MV-4-11 (cell line): ENCODE measurements at places on chromosomes 4 and X.

DNA sequence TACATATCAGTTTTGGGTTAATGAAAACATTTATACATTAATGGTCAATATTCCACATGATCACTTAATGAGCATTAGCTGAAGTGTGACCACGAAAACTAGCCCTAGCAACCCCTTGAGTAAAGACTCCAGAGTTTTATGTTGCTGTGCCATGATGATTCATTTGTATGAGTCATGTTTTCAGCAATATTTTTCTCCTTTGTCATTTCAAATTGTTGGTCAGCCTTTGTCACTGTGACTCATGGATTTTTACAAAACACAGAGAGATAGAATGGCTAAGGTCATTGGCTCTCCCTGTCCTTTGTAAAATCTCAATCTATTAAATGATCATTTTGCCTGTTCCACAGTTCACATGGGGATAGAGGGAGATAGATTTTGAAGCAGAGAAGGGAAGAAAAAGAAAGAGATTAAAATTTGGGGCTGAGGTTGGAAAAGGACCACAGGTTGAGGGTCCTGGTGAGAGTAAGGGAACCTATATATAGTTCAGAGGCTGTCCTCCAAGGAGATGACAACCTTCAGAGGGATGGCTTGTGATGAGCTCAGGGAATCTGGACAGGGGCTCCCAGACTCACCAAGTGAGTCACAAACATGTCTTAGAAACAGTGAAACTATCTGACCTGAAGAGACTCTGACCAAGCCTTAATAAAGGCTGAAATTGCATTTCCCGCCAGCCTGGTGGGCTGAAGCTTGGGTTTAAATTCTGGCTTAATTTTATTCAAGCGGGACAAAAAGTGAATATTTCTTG is 25.6 kb downstream of the NR0B1 start:
- DNase-seq: peak; percentile 63

DNA sequence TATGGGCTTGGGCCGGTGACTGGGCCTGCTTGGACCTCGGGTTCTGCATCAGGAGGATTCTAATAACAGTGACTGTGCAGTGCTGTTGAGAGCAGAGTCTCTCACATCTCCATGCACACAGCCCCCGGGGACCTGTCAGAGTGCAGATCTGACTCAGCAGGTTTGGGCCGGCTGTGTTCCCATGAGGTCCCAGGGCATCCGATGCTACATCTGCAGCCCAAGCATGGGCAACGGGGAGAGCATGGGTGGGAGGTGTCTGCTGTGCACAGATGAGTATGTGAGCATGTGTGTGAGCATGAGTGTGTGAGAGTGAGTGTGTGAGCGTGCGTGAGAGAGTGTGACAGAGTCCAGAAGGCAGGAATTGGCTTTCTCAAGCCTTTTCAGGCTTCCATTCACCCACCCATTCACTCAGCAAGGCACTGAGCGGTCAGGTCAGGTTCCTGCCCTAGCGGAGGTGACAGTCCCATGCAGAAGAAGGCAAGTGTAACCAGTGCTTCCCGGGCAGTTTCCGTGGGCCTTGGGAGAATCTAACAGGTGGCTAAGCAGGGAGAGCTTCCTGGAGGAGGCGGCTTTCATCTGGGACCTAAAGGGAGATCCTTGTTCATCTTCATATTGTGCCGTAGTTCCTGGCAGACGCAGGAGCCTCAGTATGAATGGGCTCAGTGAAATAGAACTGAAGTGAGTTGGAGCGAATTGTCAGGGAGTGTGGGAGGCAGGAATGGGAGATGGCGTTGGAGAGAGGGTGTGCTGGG is 62.6 kb downstream of the SORCS2 start:
- no peak for DNase-seq

- DNase-seq: no peak
These were observed 469.8 kb downstream of the PCDH7 start for GRCh38 chr4:31189938-31190337.

DNA sequence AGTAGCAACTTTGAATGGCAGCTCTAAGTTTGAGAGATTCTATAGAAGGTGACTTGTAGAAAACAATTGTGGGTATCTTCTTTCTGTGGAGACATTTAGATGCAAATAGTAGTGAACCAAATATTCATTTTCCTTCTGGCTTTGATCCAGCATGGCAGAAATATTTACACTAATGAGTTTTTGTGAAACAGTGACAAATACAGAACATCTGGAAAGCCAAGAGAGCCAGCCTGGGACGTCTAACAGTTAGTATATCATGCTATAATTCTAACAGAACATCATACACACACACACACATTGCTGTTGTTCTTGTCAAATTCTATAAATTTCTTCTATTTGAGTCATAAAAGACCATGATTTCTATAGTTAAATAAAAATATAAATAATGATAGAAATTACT is 1777.9 kb downstream of the ARAP2 start:
- DNase-seq: no peak

DNA sequence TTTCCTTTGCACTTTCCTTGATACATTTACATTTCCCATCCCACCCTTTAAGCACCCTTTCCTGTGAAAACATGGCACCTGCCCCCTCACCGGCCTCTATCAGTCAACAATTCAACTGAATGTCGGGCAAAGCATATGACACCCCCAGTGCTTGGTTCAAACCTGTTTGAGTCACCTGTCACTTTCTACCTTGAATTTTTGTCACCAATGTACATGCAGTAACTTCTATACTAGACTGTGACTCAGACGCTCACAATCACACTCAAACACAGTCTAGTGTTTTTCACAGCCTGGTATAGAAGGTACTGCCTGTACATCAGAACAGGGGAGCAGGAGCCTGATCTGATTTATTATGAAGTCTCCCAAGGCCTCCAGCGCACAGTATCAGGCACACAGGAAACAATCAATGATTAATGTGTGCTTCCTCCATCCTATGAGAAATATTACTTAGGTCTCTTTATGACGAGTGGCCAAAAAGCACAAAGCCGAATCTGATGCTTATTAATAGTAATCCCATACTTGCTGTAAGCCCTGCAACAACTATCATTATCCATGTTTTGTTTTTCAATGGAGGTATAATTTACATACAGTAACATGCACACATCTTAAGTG is 49.2 kb upstream of the FAM9C start:
- no peak for DNase-seq

DNA sequence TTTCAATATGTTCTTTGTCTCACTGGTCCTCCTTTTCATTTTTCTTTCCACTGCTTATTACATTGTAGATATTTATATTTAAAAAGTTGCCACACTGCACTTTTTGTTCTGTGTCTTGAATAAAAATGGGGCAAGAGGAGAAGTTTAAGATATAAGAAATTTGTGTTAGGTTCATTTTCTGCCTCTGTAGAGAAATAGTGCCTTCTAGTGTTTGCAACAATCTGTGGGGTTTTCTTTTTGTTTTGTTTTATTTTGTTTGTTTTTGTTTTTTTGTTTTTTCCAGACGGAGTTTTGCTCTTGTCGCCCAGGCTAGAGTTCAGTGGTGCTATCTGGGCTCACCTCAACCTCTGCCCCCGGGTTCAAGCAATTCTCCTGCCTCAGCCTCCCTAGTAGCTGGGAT is 20.1 kb upstream of the SMIM14 start:
- DNase-seq: no peak

DNA sequence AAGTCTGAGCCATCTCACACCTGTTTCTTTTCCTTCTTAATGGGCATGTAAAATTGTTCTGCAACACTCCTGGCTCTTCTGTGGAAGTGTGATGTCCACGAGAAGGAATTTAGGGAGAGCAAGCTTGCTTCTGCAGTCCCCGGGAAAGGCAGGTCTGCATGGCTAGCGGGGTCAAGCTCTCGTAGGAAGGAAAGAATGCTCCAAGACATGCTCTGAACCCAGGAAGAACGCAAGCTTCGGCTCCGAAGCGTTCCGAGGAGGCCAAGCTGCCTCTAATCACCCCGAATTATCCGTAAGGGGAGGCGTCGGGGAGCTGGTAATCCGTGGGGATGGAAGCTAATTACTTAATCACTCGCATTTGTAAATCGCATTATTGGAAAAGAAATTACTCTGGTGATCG is 177.7 kb downstream of the CRLF2 start:
- DNase-seq: no peak

GRCh38 chr4:62560858-62561257 is 1360.7 kb downstream of the ADGRL3 start:
- DNase-seq: no peak

DNA sequence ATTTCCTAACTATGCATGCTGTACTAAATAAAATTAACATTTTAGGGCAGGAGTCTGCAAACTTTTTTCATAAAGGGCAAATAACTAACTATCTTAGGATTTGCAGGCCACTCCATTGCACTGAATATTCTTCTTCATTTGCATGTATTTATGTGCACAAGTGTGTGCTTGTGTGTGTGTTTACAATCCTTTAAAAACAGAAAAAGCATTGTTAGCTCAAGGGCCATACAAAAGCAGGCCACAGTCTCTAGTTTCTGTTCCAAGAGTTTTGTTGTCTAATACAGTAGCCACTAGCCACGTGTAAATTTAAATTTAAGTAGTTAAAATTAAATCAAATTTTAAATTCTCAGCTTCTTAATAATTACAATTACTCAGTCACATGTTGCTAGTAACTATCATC is 621.8 kb downstream of the TMA16 start:
- no peak for DNase-seq

- no peak for DNase-seq
These were observed 36.9 kb upstream of the MED14 start for GRCh38 chrX:40772290-40772689.

DNA sequence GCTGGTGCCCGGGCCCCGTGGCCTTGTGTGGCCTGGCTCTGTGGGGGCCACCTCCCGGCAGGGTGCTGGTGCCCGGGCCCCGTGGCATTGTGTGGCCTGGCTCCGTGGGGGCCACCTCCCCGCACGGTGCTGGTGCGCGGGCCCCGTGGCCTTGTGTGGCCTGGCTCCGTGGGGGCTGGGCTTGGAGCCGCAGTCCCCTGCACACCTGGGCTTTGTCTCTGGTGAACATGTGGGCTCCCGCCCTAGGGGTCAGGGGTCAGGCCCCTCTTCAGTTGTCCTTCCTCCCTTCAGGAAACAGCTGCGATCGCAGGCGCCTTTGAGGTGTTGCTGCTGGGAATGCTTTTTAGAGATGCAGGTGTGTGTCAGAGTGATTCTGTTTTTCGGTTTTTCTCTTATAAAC is 17.2 kb downstream of the UVSSA start:
- DNase-seq: no peak

DNA sequence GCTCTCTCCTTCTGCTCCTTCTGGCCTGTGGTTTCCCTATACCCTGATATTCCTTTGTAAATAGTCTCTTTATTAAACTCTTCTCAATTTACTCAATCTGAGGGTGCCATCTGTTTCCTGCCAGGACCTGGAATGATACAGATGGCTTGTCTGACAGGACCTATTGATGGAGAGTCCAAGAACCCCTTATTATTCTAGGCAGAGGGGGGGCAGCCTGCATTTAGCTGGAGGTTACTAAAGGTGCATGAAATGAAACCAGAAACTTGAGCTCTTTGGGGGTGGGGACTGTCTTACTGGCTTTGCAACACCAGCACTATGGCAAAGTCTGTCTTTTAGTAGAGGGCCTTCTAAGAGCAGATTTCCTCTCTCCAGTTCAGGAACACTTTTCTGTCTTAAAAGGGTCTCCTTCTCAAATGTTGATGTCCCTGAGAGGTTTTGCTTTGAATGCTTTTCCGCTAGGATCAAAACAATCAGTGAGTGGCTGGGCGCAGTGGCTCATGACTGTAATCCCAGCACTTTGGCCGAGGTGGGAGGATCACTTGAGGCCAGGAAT is 162.5 kb upstream of the MED14 start:
- DNase-seq: no peak

- DNase-seq: peak; percentile 27
These were observed 55.4 kb upstream of the GRPR start for GRCh38 chrX:16067886-16068515.

GRCh38 chrX:16851827-16852226 is 18.3 kb downstream of the RBBP7 start:
- no peak for DNase-seq

DNA sequence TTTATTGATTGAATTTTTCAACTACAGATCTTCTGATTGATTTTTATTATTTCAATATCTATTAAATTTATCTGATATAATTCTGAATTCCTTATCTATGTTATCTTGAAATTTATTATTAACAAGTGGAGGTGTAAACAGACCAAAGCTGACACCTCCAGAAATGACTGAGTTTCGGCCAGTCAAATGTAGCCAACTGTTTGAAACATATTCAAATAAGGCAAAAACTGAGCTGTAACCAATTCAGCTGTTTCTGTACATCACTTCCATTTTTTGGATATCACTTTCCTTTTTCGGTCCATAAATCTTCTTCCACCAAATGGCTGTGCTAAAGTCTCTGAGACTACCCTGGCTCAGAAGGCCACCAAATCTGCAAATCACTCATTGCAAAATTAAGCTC is 2127.3 kb upstream of the AGA start:
- no peak for DNase-seq

GRCh38 chr4:158941895-158942294 is 161.0 kb upstream of the RAPGEF2 start:
- no peak for DNase-seq

GRCh38 chr4:57981123-57981522 is 870.9 kb upstream of the IGFBP7 start:
- no peak for DNase-seq

GRCh38 chr4:165461159-165461821 is 82.5 kb downstream of the CPE start:
- no peak for DNase-seq

GRCh38 chr4:153541456-153542096 is 75.4 kb downstream of the TMEM131L start:
- peak; percentile 72 for DNase-seq

DNA sequence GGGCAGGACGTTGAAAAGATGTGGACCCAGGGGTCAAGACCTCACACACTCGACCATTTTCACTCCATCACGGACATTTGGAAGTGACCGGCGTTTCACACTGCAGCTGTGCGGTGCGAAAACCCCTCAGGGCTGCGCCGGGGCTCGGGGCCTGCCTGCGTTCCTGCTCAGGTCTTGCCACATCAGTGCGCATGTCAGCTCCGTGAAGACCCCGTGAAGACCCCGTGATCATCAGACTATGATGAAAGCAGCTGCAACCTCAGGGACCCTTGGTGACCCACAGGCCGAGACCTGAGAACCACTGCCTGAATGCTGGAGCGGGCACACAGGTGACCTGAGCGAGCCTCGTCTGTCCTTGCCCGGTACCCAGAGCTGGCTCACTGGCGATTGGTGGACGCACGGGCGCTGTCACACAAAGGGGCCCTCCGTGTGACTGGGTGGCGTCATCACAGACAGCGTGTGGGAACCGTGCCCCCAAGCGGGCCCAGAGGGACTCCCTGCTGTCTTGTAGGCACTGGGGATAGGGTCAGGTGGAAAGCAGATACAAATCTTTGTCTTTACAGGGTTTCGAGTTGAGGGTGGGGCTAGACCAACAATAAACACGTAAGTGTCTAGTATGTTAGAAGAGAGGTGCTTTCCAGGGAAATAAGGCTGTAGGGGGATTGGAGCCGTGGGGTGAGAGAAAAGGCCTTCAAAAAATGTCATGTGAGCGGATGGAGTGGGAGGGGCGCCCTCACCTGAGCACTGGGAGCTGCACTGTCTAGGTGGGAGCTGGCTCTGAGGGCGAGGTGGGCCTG is 12.7 kb downstream of the MSANTD1 start:
- DNase-seq: no peak
